ENCODE measurements at places on chromosomes 2 and 18.

GRCh38 chr2:71832844-71833243, 314.8 kb downstream of the CYP26B1 start:
- DNase-seq, result no peak

- no peak for DNase-seq
Measured at GRCh38 chr18:33817096-33817495, 239.1 kb downstream of the ASXL3 start.

DNA sequence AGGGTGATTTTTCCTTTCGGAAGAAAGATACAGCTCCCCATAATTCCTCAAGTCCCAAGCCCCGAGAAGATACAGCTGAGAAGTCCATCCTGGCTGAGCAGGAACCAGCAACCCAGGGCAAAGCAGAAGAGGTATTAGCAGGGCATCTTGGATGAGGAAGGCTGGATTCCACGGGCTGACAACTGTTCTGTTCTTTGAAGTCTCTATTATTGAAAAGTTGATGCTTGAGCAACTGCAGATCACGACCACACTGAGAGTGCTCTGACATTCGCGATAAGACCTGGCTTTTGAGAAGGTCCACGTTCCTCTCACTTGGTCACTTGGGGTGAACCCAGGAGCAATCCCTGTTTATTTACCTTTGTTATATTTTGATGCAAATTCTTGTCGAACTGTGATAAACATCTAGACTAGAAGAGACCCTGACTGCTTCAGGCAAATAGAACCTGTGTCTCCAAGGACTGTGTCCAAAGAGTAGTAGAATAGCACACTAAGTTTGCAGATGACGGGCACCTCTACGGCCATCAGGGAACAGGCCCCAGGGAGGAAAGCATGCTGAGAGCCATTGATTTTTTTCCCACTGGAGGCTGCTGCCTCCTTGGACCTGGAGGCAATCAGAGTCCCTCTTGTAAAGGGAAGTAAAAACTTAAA, 133.1 kb downstream of the ARL4C start:
- DNase-seq, result no peak

GRCh38 chr2:64165706-64166105, 21.5 kb upstream of the PELI1 start:
- DNase-seq, result no peak

DNA sequence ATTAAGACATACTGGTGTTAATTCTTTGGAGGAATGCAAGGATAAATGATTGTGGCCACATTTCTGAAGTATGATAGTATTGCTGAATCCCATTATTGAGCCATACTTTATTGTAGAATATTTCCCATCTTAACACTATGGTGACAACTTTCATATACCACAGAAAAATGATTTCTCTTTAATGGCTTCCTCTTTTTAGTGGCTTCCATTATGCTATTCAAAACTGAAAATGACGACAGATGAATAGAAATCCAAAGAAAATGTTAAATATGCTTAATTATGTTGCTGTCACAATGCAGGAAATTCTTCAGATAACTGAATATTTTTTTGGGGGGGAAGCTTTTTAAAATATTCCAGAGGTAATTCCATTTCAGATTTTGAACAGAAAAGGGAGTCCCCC, 88.9 kb upstream of the TMEM200C start:
- no peak for DNase-seq

GRCh38 chr2:53379547-53379946, 388.1 kb upstream of the CHAC2 start:
- no peak for DNase-seq

DNA sequence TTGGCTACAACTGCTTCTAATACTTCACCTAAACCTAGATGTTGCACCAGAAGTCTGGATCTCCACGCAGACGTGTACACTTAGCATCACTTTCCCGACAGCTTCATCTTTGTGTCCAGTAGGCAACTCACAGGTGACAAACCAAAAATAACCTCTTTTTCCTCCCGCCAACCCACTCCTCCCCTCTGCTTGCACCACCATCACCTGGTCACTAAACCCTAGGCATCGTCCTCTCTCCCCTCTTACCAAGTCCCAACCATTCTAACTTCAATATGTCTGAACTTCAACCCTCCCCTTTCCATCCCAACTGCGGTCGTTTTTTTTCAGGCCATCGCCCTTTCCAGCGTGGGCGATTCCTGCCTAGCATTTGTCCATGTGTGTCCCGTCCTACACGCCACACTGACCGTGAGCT, 413 bp upstream of the CHMP3 start:
- DNase-seq, result no peak

GRCh38 chr2:30275256-30275655, 43.9 kb downstream of the LBH start:
- no peak for DNase-seq

DNA sequence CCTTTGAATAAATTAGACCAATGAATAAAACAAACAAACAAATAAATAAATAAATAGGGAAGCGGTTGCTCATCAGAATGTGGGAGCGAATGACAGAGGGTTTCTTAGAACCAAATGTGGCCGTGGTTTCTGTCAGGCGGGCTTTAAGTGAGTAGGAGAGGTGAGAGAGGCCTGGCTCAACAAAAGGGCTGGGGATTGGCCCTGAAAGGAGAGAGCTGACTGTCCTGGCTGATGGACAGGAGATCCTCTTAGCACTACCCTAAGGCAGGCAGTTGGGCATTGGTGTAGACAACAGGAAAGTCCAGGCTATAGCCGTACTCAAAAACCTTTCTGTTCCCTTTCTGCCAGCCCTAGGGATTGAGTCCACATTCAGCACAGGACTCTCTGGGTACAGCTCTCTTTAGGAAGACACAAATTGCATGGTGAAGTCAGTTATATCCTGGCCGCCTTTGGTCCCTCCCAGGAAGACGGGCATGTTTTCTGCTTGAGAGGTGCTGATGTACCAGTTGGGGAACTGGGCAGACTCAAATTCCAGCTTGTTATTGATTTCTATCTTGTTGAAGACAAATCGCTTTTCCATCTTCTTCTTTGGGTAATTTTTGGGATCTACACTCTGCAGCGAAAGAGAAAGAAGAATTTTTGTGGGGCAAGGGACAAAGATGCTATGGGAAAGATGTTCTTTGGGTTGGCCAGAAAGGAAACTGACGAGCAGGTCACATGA, 6.5 kb downstream of the IL1B start:
- DNase-seq, result no peak
